NCI-H524 (cell line): ENCODE measurements at places on chromosomes 1 and 21.

DNA sequence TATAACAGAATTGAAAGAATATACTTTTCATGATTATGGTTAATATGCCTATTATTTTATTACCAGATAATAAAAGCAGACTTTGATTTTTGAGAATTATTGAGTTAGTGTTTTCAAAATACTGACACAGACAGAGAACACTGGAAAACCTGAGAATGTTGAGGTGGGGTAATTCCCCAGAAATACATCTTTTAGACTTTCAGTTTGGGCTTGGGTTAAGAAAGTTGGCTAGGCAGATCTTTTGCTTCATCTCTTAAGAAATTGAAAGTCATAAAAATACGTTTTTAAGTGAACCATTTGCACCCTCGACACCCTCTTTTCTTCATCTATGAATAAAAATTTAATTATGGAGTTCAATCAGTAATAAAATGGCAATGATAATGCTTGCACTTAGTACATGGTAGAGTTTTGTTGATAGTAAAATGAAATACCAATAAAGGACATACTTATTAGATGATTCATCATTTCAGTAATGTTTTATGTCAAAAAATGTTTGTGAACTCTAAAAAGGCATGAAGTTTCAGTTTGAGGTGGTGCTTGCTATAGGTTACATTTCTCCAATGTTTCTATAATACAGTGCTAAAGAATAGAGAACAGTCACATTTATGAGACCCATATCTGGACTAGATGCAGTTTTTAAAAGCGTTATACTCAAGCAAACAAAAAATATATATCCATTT is 1.9 kb upstream of the SAMSN1 start:
- DNase-seq, result no peak

- DNase-seq, result no peak
Observed at GRCh38 chr1:200857804-200858203, 15.0 kb upstream of the GPR25 start.

DNA sequence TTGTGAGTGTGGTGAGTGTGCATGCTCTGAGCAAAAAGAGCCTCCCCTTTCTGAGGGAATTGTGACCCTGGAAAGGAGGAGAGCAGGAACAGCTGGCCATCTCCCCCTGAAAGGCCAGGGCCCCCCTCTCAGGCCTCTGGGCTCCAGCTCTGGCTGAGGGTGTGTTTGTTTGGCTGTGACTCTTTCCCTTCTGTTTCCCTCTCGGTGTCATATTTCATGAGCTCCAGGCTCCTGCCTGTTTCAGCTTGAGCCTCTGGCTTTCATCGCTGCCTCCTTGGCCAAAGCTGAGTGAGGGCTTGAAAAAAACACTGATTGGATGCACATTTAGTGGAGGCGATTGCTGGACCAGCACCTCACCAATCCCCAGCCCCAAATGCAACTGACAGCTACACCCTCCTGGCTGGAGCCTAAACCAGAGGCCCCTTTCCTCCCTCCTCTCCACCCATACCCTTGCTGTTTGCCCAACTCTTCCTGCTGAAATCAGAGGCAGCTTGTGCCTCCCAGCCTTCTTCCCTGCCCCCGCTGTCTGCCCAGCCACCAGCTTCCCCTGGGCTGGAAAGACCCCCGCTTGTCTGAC is 64.1 kb downstream of the DDR2 start:
- peak; percentile 93 for DNase-seq

GRCh38 chr1:166907763-166908162 is 31.7 kb upstream of the TADA1 start:
- no peak for DNase-seq

GRCh38 chr1:7393136-7393535 is 378.0 kb upstream of the VAMP3 start:
- no peak for DNase-seq

DNA sequence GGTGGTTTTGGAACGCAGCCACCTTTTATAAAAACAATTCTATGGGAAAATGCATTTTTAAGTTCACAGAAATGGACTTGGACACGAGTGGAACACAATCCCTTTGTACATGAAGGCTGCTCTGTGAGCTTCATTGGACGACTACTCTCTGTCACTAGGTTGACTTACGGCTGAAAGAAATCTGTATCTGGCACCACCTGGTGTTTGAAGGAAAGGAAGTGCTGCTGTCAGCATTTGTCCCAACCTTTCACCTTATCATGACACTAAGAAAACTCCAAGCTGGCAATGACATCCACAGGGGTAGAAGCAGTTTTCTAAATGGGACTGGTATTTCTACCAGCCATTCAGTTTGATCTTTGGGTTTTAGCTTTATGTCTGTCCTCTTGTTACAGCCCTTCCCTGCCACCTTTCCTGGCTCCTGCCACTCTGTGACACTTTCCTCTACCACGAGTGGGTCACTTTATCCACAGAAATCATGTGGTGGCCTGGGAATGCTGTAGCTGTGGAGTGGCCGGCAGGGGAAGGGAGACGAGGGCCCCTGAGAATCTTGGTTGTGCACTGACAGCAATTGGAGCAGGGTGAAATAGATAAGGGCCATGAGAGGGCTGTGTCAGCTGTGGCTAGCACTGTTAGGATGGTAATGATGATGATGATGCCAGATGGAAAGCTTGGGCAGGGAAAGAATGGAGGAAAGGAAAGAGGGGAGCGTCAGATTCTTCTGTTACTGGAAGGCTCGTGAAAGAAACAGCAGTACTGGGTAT is 85.2 kb downstream of the TBX19 start:
- DNase-seq, result no peak

- DNase-seq, result no peak
Observed at GRCh38 chr21:18960306-18960705, 556.7 kb upstream of the TMPRSS15 start.

- no peak for DNase-seq
Observed at GRCh38 chr1:47436979-47437446, 831 bp upstream of the FOXD2 start.

DNA sequence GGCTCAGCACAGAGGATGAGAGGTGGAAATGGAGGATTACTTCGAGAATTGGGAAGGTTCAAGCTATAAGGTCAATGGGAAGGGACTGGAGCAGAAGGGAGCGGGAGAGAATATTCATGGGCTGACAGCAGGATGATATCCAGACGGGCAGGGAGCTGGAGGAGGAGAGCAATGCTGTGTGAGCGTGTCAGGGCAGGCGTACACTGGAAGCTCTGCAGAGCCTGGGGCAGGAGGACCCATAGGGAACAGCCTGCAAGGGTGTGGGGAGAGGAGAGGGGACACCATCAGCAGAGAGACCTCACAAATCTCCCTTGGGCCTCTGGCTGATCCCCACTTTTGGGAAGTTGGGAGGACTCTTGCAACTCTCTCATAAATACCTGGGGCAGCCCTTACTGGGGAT is 13.7 kb downstream of the CSF1 start:
- DNase-seq, result no peak

DNA sequence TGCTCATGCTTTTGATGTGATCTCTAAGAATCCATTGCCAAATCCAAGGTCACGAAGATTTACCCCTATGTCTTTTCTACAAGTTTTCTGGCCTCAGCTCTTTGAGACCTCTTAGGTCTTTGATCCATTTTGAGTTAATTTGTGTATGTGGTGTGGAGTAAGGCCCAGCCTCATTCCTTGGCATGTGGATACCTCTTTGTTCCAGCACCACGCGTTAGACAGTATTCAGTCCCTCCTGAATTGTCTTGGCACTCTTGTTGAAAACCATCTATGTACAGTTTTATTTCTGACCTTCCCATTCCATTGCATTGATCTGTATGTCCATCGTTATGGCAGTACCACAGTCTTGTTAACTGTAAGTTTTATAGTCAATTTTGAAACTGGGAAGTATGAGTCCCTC is 8.0 kb upstream of the FTCD start:
- no peak for DNase-seq

DNA sequence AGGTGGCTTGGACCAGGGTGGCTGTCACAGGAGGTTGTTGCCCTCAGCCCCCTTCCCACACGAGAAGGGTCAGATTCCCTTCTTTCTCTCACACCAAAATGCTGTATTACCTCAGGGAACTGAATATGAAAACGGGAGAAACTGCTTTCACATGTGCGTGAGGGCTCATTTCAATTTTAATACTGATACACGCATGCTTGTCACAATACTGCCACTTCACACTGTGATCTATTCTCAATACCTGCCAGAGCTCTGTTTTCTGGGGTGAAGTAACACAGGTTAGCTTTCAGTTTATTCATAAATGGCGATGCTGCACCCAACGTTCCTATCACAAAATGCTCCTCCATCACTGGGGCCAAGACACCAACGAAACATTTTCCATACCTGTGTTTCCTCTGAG is 181.8 kb downstream of the APP start:
- DNase-seq, result no peak

DNA sequence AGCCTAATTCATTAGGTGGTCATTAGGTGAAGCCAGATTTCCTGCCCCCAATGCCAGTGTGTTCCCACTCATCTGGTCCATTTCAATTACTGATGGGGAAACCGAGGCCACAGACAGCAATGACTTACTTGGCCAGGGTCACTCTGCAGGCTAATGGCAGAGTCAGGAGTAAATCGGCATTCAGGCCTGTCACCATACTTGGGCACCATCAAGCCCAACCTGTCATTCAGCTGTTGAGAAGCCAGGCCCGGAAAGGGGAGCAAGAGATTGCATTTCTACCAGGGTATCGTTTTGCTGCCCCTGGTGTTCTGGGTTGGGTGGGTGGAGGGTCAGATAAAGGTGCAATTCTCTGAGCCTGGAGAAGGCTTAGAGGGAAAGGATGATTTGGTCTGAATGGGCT is 8.0 kb upstream of the TMEM61 start:
- DNase-seq, result no peak

GRCh38 chr1:241464985-241465384 is 54.6 kb downstream of the FH start:
- peak; percentile 13 for DNase-seq

GRCh38 chr1:49297783-49298182 is 521.1 kb upstream of the BEND5 start:
- DNase-seq, result peak; percentile 25

DNA sequence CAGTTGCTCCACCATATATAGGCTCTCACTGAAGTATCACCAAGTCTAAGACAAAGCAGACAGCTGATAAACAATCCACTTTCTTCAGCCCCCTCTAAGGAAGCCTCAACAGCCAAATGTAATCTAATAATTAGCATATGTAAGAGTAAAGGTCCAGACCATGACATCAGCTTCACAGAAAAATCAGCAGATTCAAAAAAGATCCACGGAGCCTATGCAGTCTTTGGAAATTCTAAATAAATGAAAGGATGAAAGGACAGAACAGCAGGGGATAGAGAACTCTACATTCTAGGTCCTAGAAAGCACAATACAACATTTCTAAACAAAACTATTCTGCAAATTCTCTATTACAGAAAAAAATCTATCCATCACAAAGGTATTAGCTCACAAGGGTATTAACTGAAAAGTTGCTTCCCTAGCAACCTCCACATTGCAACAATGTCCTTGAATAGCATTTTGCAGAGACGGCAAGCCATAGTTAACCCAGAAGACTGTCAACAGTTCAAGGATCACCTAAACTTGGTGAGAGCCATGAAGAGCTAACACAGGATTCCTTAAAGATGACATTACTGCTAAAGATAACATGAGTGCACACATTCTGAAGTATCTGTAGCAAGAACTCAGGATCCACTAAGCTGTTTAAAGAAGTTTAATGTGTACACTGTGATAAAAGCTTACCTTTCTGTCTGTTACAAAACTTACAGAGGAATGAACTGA is 74.3 kb downstream of the SIPA1L2 start:
- DNase-seq, result no peak

GRCh38 chr1:223257856-223258550 is 106.0 kb downstream of the SUSD4 start:
- DNase-seq, result no peak

DNA sequence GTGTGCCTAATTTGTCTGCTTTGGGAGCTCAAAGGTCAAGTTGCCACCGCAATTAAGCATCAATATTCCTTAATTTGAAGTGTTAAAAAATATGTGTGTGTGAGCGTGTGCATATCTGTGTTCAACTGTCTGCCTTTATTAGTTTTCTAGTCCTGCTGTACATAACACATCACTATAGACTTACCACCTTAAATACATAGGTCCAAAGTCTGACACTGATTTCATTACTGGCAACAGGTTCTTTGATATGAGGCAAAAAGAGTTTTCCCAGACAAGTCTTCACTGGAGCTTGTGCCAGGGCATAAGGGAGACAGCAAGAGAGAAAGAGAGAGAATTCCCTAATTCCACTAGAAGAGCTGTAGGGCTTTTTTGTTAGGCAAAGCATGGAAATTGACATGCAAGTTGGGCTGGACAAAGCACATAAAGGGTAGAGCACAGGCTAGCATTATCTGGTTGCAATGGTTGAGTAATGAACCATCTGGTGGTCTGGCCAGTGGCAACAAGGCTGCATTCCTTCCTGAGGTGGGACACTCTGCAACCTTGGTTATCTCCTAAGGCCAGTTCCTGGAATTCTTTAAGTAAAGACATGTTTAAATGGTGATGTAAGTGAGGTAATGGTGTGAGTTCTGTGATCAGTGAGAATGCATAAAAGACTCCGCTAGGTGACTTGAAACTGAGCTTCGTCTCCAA is 457.2 kb upstream of the ADAMTS5 start:
- no peak for DNase-seq

- DNase-seq, result no peak
Observed at GRCh38 chr1:9607352-9607751, 18.6 kb downstream of the TMEM201 start.

GRCh38 chr1:213371847-213372619 is 321.0 kb downstream of the RPS6KC1 start:
- no peak for DNase-seq

DNA sequence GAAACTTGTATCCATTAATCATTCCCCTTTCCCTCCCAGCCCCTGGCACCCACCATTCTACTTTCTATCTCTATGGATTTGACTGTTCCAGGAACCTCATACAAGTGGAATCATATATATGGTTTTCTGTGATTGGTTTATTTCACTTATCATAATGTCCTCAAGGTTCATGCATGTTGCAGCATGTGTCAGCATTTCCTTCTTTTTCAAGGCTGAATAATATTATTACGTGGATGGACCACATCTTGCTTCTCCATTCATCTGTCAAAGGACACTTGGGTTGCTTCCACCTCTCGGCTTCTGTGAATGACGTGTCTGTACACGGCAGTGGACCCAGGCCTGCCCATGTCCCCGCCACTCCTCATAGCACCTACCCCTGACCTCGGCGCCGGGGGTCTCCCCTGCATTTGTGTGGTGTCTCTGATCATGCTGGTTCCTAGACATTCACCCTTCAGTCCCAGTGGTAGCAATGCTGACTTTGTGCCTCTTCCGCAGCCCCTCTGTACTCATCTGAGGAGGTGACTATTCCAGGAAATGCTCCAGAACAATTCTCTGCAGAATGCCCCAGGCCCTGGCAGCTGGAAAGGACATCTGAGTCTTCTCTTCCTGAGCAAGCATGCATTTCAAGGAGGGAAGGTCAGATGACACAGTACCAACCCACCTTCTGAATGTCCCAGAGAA is 136.9 kb downstream of the PSMG1 start:
- no peak for DNase-seq

DNA sequence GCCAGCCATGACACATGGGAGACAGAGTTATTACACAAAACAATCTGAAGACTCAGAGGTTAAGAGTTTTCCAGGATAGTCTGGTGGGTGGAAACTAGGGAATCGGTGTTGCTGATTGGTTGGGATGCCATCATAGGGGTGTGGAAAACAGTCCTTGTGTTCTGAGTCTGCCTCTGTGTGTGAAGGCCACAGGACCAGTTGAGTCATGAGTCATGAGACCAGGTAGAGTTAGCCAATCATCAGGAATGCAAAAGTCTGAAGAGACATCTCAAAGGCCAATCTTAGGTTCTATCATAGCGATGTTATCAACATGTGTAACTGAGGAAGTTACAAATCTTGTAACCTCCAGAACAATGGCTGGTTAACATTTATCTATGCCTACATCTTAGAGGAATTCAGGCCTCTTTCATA is 49.7 kb upstream of the NEK7 start:
- DNase-seq, result no peak

GRCh38 chr1:55021942-55022546 is 17.3 kb upstream of the PCSK9 start:
- DNase-seq, result peak; percentile 94
